T-helper 2 cell treated with Interferon-gamma antibody and Interleukin-4, amounts not matched to agents 5 μg/mL and 100 μg/mL, for 36 hours (primary cell): ENCODE measurements at places on chromosomes 5 and 9.

GRCh38 chr9:95116808-95117204, 200.7 kb downstream of the FANCC start:
- no peak for DNase-seq

DNA sequence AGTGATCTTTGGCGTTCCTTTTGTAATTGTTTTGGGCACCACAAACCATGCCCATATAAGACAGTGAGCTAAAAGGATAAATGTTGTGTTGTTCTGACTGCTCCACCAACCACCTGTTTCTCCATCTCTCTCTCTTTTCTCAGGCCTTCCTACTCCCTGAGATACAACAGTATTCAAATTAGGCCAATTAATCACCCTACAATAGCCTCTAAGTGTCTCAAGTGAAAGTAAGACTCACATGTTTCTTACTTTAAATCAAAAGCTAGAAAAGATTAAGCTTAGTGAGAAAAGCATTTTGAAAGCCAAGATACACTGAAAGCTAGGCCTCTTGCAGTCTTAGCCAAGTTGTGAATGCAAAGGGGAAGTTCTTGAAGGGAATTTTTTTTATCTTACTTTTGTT, 268.8 kb upstream of the NREP start:
- no peak for DNase-seq

- no peak for DNase-seq
Measured at GRCh38 chr5:111461255-111461671, 51.1 kb downstream of the STARD4 start.

DNA sequence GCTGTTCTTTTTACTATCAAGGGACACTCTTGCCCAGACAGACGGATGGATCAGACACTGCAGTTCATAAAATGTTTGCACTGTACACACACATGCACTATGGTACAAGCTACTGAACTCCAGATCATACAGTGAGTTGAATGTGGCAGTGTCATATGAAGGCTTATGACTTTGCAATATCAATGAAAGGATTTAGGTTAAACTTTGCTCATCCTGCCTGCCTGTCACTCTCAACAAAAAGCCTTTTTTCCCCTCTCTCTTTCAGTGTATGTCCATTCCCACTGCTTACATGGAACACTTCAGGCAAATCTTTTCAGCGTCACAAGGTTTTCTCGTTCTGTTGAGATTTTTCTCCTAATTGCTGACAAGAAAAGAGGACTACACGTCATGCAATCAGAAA, 97.4 kb downstream of the BNC2 start:
- DNase-seq: no peak

DNA sequence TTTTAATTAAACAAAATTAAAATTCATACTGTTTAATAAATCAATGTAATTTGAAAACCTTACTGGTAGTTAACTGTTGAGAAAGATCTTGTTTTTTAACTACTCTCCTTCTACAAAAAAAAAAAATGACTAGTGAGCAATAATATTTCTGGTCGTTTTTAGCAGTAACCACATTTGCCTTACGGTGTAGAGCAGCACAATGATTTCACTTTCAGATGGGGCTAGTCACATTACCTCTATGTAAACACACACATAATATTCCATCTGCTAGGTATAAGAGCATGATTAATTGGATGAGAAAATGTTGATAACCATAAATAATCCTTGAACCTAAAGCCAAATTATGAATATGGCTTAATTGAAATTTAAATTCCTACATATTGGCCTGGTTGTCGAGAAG, 198.1 kb downstream of the CHSY3 start:
- DNase-seq: no peak

- no peak for DNase-seq
Measured at GRCh38 chr5:175452166-175452565, 8.2 kb upstream of the DRD1 start.

DNA sequence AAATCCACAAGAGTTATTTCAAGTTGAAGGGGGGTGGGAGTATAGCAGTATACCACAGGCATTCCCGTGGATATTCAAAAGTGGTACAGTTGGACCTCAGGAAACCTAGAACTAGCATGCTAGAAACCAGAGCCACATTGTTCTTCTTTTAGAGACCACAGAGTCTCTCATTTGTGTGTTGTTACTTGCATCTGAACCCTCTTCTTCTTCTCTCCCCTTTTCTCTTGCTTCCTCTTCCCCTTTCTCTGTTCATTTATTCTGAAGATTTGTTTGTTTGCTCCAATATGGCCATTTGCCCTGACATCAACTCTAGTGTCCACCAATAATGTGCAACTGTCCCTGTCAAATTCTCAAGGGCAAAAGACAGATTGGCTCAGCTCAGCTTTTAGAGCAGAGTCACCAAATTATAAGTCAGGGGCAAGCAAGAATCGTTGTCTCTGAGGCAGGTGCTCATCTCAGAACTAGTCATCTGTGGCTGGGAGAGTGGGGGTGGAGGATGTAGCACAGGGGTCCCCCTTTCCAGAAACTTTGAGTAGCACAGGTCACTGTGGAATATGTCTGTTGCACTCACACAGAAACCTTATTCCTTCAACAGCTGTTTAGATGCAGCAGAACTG, 321.1 kb downstream of the ARRDC3 start:
- no peak for DNase-seq

GRCh38 chr5:68562308-68562707, 346.8 kb downstream of the PIK3R1 start:
- no peak for DNase-seq

GRCh38 chr5:64678374-64678773, 11.9 kb upstream of the SHISAL2B start:
- DNase-seq: no peak

GRCh38 chr9:108265065-108265464, 590.7 kb downstream of the ACTL7B start:
- DNase-seq: no peak

DNA sequence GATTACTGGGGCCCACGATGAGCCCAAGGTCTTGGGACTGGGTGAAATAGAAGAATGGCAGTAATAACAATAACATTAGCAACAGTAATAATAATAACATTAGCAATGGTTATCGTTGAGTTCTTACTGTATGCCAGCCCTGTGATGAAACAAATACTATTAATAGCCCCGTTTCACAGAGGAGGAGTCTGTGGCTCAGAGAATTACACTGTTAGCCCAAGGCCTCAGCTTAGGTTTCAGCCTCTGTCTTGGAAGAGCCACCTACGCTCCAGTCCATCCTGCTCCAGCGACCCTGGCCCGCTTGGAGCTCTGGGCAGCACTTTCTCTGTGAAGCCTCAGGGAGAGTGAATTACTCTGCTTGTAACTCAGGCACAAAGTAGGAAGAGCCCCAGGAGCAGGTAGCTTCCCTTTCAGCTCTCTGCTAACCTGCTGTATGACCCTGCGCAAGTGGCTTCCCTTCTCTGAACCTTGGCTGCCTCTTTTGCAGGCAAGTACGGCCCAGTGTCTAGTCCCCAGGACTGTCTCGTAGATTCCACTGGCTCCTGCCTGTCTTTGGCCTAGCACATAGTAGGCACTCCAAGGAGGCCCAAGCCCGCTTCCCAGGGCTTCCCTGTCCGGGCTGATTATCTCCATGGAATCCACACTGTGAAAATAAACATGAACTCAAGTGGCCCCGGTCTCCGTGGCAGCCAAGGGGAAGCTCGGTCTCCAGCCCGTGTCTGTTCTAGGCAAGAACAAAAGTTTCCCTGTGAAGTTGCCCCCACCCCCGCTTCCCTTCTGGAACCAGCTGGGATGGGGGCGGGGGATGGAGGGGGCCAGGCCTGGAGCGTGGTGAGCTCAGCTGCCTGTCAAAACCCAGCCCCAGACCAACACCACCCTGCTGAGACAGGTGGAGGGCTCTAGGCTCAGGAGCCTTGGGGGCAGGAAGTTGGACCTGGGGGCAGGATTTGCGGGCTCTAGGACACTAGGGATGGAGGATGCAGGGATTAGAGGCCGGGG, 26.2 kb upstream of the LMX1B start:
- no peak for DNase-seq

DNA sequence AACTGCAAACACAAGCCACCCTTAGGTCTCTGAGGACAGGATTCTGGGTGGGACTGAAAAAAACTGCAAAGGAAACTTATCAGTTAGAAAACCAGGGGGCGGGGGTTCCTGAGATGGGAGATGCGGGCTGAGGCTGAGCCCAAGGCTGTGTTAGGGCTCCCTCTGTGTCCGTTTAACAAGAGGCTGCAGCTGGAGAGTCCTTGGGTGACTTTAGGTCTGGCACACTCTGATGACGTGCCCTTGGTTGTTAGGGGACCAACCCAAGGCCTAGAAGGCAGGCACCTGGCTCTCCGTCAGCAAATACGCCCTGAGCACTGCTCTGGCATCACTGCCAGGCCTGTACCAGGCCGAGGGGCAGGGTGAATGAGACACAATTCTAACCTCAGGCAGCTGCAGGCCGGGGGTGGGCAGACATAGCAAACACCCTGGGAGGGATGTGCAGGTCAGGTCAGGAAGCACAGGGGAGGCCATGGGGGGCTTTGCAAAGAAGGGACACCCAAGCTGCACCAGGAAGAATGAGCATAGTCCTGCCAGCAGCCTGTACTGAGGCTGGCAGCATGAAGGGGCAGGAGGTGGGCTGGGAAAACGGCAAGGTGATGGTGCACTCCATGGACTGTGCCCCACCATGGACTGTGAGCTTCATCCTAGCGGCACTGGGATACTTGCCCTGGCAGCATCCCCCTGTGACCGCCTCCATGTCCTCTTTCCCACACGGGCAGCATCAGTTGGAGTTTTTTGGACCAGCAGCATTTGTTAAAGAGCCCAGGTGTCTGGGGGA, 137.9 kb downstream of the GABBR2 start:
- DNase-seq: no peak

DNA sequence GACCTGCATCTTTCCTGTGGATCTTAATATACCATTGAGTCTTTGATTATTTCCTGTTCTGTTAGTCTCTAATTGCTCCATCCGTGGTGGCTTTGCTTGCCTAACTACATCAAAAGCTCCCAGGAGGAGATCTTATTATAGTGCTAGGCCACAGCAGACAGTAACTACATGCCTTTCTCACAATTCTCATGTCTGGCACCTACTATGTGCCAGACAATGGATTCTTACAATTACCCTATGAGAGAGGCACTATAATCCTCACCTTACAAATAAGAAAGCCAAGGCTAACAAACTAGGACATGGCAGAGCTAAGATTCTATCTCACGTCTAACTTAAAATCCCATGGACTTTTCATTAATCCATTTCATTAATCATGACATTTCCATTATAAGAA, 70.3 kb upstream of the TARS1 start:
- no peak for DNase-seq

- no peak for DNase-seq
Measured at GRCh38 chr5:53337827-53338226, 142.6 kb upstream of the FST start.

DNA sequence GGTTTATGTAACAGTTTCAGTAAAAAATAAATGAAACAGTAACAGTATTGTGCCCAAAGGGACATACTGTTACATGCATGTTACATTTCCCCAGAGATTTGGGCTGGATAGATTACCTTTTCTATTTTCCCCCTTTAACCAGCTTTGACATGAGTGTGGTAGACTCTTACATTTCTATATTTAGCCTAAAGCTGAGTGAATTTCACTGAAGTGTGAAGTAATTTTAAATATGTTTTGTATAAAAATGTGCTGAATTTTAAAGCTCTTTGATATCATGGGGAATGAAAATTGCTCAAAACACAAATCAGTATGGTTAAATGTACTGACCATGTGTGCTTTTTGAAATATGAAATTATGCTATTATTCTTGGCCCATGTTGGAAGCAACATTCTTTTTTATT, 122.3 kb upstream of the CDH10 start:
- DNase-seq: no peak

DNA sequence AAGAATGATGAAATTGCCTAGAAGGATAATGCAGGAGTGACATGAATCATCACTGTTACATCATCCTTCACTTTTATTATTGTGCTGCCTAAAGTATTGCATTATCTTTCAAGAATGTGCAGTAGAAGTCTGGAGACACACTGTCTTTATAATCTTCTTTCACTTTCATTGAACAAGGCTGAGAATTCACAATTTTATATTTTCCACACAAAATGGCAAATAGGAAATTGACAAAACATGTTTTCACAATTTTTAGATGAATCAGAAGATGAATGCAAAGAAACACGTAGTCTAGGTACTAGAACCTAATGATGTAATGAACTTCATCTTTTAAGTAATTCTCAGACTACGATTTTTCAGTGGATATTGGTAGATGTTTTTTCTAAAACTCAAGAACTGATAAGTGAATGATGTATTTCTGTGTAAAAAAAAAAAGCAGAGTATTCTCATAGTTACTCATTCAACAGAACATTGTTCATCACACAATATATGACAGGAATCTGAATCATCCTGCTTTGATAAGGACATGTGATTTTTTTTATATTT, 131.5 kb upstream of the GRHPR start:
- no peak for DNase-seq

DNA sequence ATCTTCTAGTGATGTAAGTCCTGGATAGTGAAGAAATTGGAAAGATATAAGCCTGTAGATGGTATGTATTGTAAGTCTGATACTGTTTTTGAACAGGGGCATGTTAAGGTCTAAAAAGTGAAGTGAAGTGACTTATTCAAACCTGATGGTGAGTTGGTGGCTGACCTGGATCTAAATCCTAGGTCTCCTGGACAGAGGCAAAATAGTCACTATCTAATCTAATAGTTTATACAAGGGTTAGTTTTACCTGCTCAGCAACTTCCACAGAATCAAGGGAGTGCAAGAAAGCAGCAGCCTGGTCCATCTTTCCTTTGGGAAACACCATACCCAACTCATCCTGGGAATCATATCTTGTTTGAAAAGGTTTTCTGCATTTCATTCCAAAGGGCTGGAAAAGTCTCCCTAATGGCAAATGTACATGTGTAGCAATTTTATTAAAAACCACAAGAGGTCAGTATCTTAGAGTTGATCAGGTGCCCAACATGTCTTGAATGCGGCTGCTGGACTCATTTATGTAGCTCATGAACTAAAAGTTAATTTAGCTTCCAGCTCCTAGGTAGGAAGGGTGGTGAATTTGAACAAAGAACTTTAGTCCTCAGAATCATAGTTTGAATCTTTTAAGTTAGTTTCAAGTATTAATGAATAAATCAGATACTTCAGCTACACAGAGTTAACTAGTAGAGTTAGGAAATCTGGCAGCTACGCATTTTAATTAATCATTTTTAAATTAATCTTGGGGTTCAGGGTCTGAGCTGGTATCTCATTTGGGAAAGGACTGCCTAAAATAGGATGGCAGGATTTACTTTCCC, 26.0 kb downstream of the SKP2 start:
- no peak for DNase-seq

- DNase-seq: no peak
Measured at GRCh38 chr5:124454081-124454480, 292.4 kb downstream of the ZNF608 start.

DNA sequence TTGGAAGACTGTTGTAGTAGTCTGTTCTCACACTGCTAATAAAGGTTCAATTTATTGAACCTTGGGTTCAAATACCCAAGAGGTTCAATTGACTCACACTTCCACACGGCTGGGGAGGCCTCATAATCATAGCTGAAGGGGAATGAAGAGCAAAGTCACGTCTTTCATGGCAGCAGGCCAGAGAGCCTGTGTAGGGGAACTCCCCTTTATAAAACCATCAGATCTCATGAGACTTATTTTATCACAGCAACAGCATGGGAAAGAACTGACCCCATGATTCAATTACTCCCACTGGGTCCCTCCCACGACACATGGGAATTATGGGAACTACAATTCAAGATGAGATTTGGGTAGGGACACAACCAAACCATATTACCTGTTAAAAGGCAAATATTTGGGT, 268.2 kb downstream of the TMEM167A start:
- DNase-seq: no peak
